Neural crest cell (in vitro differentiated cells): ENCODE measurements at places on chromosomes 7 and 10. TPM values are rescaled to one million over a fixed set of nuclear protein-coding genes. Genes with fewer than 3 reads are reported as not detected.
A peak's percentile ranks its signal among the peaks of the same experiment; 100 is the strongest.

HOXA4 gene
- total RNA-seq, result 0.68 and 0.96 TPM in 2 replicates

FBXO24 gene
- 0.50 and 0.61 TPM in 2 replicates for total RNA-seq

DPP6 gene
- total RNA-seq, result 1.6 and 2.2 TPM in 2 replicates

FOXI2 gene
- total RNA-seq, result not detected in 2 replicates

ABCC2 gene
- 5.9 and 6.2 TPM in 2 replicates for total RNA-seq

STN1 gene
- 11.9 and 13.2 TPM in 2 replicates for total RNA-seq

GRCh38 chr10:62043421-62044021, 142.0 kb downstream of the ARID5B start:
- H3K27me3 ChIP-seq, result no peaks in the 10 kb centered on the region
- DNase-seq, result no peak
- H3K36me3 ChIP-seq, result no peaks in the 10 kb centered on the region
- no peak overlapping the region for H3K4me3 ChIP-seq
- H3K27ac ChIP-seq, result no peak overlapping the region

DNA sequence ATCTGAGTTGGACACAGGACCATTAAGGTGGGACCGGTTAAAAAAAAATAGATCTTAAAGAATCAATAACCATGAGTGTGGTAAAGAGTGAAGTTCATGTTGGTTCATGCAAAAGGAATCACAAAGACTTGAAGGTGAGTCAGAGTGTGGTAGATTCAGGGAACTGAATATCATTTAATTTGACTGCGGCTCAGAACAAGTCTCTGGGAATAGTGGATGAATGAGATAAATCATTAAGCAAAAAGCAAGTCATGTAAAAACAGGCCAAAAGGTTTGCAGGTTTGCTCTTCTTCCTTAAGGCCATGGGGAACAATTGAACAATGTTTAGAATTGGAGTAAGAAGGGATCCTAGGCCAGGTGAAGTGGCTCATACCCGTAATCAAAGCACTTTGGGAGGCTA, 385.8 kb downstream of the ETV1 start:
- no peaks in the 10 kb centered on the region for H3K27me3 ChIP-seq
- no peak for DNase-seq
- no peaks in the 10 kb centered on the region for H3K4me1 ChIP-seq
- H3K36me3 ChIP-seq, result peaks cover 10% of the 10 kb centered on the region

DNA sequence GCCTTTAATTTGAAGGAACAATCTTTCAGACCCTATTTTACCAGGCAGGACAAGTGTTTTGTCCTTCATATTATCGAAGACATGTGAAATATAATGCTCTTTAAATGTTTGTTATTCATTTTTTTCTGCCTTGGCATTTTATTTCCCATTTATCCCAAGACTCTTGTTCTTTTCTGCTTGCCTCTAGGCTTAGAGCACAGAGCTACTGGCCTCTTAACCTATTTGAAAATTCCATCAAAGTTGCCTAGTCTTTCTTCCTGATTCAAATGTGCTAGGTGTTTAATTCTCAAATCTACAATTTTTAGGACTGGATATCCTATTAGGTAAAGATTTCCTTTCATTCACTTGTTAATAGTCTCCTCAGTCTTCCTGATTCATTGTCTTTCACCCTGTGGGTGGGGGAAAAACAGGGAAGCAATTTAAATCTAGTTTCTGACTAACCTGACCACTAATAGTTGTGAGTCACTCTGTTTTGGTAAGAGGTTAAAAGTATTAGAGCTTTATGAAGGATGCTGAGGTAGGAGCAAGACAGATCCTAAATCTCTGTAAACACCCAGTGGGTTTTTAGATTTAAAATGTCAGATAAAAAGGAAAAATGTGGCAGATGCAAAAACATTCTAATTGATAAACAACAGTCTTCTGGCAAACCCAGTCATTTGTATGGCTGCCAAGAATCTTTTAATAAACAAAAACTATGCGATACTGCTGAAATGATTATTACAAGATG, 1.5 kb downstream of the LIPK start:
- no peak overlapping the region for H3K27ac ChIP-seq
- no peaks in the 10 kb centered on the region for H3K36me3 ChIP-seq
- H3K4me3 ChIP-seq, result no peak overlapping the region

DNA sequence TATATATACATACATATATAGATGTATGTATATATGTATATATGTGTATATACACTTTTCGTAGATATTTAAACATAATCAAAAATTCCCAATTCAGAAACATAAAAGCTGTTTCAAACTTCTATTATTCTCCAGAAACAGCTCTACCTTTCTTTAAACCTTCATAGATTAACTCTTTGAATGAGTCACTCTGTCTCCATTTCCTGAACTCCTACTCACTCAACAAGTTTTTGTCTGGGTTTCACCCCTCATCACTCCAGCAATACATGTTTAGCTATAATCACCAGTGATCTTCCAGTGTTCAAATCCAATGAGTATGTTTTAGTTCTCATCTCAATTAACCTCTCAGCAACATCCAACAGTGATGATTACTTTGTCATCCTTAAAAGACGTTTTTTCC, 9.6 kb downstream of the DGKB start:
- no peaks in the 10 kb centered on the region for H3K27me3 ChIP-seq
- DNase-seq, result no peak
- no peak overlapping the region for H3K4me3 ChIP-seq
- no peak overlapping the region for H3K27ac ChIP-seq

GRCh38 chr10:82089327-82089726, 214.3 kb downstream of the NRG3 start:
- no peaks in the 10 kb centered on the region for H3K27me3 ChIP-seq
- no peak overlapping the region for H3K27ac ChIP-seq
- DNase-seq, result peak; percentile 5
- H3K4me3 ChIP-seq, result no peak overlapping the region
- no peaks in the 10 kb centered on the region for H3K36me3 ChIP-seq

DNA sequence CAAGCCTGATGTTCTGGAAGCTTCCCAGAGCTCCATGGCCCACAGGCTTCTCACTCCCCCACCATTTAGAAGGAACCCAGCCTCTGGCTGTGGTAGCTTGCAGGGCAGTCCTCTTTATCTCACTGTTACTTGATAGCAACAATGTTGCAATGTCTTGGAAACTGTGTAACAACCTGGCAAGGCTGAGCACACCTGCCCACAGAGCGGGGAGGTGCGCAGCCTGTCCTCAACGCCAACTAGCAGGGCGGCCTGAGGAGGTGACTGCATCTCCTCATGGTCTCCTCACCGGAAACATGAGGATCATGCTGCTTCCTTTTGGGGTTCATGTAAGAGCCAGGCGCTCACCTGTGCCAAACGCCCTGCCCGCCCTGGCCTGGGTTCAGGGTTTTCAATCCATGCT, 43.7 kb upstream of the INSIG1 start:
- peaks cover 3% of the 10 kb centered on the region for H3K4me1 ChIP-seq
- no peak overlapping the region for H3K4me3 ChIP-seq
- H3K36me3 ChIP-seq, result no peaks in the 10 kb centered on the region
- H3K27ac ChIP-seq, result peak overlapping the region; percentile 67
- H3K27me3 ChIP-seq, result no peaks in the 10 kb centered on the region
- no peak for DNase-seq

- no peak overlapping the region for H3K4me3 ChIP-seq
- H3K27ac ChIP-seq, result no peak overlapping the region
- DNase-seq, result no peak
- peaks cover 18% of the 10 kb centered on the region for H3K27me3 ChIP-seq
- no peaks in the 10 kb centered on the region for H3K4me1 ChIP-seq
These were observed 37.7 kb downstream of the CFAP58 start for GRCh38 chr10:104391150-104391968.

- no peaks in the 10 kb centered on the region for H3K4me1 ChIP-seq
- H3K36me3 ChIP-seq, result peaks cover 63% of the 10 kb centered on the region
- H3K4me3 ChIP-seq, result no peak overlapping the region
- DNase-seq, result no peak
- no peaks in the 10 kb centered on the region for H3K27me3 ChIP-seq
These were observed 19.4 kb downstream of the COPG2 start for GRCh38 chr7:130649004-130649790.

DNA sequence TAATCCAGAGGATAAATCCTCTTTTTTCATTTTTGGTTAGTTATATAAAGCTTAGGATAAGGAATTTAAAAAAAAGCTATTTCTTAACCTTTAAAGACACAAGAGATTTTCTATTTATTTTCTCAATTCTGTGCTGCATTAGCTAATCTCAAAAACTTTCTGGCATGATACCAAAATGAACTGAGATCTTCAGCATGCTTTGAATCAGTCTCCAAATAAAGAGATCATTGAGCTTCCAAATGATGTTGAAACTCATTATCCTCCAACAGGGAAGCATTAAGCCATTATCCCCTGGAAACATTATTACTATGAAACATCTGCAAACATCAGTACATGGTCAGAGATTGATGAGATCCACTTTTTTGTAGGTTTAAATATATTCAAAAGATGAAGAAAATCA, 350.3 kb upstream of the TEX47 start:
- no peak for DNase-seq
- H3K36me3 ChIP-seq, result no peaks in the 10 kb centered on the region
- no peak overlapping the region for H3K27ac ChIP-seq
- no peaks in the 10 kb centered on the region for H3K27me3 ChIP-seq

DNA sequence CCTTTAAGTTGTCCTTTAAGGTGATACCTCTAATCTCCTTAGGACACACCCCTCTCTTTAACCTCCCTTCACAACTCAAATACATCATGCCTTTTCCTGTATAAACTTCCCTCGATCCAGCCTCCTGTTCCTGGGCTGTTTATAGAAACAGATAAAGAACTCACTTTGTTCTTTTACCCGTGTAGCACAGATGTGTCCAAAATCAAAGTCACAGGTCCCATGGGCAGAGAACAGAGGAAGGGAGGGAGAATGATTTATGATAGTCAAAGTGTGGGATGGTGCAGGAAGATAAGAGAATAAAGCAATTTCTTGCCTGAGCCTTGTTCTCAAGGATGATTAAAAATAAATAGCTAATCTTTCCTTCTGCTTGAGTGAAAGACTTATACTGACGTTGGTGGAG, 50.3 kb upstream of the CABCOCO1 start:
- H3K27ac ChIP-seq, result no peak overlapping the region
- no peaks in the 10 kb centered on the region for H3K4me1 ChIP-seq
- no peaks in the 10 kb centered on the region for H3K36me3 ChIP-seq
- H3K4me3 ChIP-seq, result no peak overlapping the region
- H3K27me3 ChIP-seq, result no peaks in the 10 kb centered on the region

DNA sequence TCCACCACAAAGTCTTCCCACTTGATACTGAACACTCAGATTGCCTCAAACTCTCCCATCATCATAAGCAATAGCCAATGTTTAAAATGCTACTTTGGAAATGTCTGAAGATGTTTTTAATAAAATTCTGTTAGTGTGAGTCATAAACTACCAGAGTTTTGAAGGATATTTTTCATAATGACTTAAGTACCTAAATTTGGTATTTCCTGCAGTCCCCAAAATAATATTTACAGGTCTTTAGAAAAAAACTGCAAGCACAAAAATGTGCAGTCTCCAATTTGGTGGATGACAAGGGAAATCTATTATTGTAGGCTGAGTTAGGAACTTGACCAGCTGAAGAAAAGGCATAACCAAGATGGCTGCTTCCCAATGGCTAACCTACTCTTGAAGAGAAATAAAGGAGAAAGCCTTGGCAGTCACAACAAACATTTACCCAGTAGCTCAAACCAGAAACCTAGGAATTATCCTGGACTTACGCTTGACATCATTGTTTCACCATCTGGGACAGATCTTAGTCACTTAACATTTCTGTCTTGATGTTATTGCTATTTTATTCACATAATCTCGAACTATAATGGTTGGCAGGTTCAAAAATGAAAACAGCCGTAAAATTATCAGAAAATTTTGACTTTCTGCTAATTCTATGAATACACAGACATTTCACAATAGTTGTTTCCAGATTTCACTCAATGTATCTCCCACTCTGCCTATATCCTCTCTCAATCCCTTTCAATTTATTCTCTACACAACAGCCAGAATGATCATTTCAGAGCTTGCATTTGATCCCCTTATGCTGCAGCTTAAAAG, 111.2 kb upstream of the STEAP1B start:
- H3K36me3 ChIP-seq, result no peaks in the 10 kb centered on the region
- peaks cover 4% of the 10 kb centered on the region for H3K27me3 ChIP-seq
- no peak overlapping the region for H3K27ac ChIP-seq
- H3K4me1 ChIP-seq, result no peaks in the 10 kb centered on the region
- no peak for DNase-seq

- DNase-seq, result no peak
- H3K4me3 ChIP-seq, result no peak overlapping the region
- no peak overlapping the region for H3K27ac ChIP-seq
- no peaks in the 10 kb centered on the region for H3K4me1 ChIP-seq
- no peaks in the 10 kb centered on the region for H3K36me3 ChIP-seq
These were observed 165.6 kb downstream of the TPK1 start for GRCh38 chr7:144670218-144670617.

DNA sequence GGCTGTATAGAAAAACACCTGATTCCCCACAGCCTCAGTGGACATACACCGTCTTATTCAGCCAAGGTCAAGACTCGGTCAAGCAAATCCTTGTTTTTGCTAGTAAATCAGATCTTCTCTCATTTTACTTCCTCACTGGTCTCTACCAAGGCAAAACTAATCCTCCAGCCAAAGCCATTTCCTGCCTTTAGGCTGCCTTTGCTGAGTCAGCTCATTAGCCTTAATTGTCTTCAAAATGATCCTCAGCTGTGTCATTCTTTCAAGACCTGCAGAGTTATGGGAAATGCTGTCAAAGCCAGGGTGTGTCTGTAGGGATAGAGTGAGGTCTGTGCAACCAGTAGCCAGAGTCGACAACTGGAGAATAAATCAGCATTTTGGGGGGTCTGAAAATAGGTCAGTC, 107.2 kb upstream of the FAM180A start:
- no peaks in the 10 kb centered on the region for H3K4me1 ChIP-seq
- DNase-seq, result no peak
- peaks cover 2% of the 10 kb centered on the region for H3K36me3 ChIP-seq
- no peaks in the 10 kb centered on the region for H3K27me3 ChIP-seq

DNA sequence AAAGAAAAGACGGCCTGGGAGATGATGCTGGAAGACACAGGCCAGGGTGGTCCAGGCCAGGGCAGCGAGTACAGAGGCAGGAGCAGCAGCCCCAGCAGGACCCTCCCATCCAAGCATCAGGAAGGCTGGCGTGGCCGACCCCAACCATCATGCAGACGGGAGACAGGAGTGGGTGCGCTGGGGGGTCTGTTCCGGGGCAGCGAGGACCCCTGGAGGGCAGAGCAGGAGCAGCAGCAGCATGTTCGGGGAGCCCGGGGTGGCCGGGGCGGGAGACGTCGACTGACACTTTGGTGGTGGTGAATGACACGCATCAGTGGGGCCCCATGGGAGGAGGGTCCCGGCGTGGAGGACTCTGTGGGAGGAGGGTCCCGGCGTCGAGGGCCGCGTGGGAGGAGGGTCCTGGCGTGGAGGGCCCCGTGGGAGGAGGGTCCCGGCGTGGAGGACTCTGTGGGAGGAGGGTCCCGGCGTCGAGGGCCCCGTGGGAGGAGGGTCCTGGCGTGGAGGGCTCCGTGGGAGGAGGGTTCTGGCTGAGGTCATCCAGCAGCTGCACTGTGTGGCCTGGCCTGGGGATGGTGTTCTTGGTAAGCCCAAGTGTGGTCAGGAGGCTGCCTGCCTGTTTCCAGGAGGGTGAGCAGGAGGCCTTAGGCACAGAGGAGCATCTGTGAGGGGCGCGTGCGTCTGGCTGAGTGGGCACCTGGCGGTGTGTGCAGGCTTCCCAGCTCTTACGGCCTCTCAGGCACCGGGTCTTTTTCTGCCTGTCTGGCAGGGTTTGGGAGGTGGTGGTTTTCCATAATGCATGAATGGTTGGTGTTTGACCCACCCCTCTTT, 38.9 kb downstream of the FAM20C start:
- DNase-seq, result no peak
- no peak overlapping the region for H3K27ac ChIP-seq
- H3K4me1 ChIP-seq, result peaks cover 8% of the 10 kb centered on the region
- no peaks in the 10 kb centered on the region for H3K36me3 ChIP-seq
